Cortex of kidney (tissue), 1 donor: ENCODE measurements at places on chromosomes 11 and 22.

DNA sequence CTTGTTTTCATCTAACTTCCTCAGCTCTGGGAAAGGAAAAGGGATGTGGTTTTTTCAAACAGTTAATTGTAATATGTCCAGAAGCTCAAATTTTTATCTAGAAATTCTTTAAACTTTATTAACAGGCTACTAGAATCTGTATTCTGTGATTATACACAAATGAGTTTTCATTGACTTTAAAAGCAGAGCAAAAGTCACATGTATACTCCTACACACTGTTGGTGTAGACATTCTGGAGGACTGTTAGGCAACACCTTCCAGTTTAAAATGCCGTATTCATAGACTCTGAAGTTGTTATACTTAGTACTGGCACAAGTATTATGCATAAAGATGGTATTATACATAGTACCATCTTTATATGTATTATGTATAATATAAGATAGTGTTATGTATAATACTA is 64.9 kb downstream of the SPECC1L start:
- no peak for DNase-seq

GRCh38 chr11:101336858-101337257 is 207.2 kb upstream of the PGR start:
- no peak for DNase-seq

DNA sequence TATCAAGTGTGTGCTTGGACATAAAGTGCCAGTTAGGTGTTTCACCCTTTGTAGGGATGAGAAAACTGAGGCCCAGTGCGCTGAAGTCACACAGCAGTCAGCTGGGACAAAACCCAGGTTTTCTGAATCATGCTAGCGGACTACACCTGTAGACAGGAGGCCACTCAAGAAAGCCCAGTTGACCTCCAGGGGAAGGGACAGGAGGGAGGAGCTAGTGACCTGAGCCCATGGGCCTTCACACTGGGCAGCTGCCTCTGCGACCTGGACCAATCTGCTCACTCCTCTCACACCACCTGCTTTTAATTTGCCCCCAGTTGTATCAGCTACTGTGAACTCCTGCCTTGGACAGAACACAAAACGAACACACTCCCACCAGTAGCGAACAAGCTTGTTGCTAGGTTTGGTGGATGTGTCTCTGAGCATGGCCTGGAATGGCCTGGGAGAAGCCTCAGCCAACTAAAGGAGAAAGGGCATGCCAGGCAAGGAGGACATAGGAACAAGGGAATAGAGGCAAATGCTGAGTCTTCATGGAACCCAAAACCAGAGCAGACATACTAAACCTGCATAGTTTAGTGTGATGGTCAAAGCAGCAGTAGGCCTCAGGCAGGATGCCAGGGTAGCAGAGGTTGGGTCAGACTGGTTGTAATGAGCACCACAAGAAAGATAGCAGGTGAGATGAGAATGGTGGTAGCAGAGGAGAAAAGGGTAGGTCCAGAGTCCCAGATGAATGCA is 7.2 kb downstream of the LMO1 start:
- DNase-seq = no peak

- DNase-seq = no peak
Observed at GRCh38 chr22:49735411-49735900, 92.2 kb downstream of the BRD1 start.

GRCh38 chr11:2549876-2550605 is 105.2 kb downstream of the KCNQ1 start:
- no peak for DNase-seq

- no peak for DNase-seq
Observed at GRCh38 chr22:42418811-42419242, 13.4 kb downstream of the NFAM1 start.

DNA sequence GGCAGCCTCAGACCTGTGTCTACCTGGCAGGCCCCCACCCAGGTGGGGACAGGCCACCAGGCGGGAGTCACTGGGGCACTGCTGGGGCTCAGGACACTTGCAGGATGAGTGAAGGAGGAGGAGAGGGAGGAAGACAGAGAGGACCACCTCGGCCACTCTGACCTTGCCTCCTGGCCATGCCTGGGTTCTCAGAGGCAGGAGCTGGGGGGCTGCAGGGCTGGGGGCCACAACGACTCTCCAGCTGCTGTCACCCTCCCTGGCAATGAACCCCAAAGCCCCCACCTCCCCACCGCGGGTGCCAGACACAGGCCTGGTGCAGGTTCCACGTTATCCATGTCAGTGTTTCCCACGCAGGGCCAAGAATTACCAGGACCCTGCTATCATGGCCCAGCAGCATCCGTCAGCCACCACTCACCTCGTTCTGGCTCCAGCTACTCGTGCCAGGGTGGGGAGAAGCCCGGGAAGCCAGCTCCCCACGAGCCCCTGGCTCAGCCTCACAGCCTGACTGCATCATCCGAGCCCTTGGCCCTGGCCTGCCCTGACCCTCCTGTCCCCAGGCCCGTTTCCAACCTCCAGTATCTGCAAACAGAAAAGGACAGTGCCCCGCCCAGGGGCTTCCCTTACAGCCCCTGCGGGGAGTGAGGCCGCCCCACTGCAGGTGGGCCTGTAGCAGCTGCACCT is 62.4 kb downstream of the BRD1 start:
- DNase-seq = no peak

DNA sequence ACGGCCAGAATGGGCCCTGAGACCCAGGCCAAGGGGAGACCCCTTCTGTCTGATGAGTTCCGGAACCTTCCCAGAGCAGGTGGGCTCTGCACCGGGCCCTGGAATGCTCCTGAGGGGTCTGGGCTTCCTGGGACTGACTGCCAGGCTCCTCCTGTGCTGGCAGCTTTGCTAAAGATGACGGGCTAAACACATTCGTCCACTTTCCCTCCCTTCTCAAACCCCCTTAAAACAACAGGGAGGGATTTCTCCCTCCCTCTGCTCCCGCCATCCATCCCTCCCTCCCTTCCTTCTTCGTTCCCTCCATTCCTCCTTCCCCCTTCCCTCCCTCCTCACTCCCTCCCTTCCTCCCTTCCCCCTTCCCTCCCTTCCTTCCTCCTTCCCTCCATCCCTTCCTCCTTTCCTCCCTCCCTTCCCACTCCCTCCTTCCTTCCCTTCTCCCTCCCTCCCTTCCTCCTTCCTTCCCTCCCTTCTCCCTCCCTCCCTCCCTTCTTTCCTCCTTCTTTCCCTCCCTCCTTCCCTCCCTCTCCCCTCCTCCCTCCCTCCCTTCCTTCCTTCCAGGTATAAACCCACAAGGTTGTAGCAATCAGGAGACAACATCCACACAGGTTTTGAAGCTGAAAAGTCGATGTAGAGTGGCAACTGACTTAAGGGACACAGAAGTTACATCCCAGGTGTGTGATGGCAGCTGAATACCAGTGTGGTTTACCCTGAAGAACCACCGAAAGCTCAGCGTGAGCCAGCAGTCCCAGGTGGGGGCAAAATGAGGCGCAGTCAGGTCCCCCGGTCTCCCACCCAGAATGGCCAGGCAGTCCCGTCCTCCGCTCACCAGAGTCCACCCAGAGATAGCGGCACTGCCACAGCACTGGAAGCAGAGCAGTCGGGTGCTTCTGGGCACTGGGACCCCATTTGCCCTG is 18.8 kb upstream of the MGAT3 start:
- no peak for DNase-seq

GRCh38 chr11:132520199-132520598 is 1012.1 kb downstream of the OPCML start:
- no peak for DNase-seq

DNA sequence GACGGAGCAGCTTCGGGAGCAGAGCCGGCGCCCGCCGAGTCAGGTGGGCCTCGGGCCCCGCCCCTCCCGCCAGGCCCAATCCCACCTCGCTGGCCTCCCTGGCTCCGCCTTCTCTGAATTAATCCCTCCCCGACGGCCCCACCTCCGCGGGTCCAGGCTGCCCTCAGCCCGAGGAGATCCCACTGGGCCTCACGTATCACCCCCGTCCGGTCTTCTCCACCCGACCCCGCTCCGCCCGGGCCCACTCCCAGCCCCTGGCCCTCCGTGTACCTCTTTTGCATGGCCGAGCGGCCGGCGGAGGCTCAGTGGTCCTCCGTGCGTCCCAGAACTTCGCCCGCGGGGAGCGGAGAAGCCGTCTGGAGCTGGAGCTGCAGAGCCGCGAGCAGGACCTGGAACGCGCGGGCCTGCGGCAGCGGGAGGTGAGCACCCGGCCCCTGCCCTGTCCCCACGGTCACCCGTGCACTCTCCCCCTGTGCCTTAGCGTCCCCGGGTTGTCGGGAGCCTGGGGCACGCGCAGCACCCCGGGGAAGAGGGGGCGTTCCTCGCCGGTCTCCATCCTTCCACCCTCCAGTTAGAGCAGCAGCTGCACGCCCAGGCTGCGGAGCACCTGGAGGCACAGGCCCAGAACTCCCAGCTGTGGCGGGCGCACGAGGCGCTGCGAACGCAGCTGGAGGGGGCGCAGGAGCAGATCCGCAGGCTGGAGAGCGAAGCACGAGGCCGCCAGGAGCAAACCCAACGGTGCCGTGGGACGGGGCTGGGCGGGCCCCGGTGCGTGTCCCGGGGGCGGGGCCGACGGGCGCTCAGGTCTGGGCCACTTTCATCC is 2.2 kb upstream of the CD151 start:
- DNase-seq = no peak

DNA sequence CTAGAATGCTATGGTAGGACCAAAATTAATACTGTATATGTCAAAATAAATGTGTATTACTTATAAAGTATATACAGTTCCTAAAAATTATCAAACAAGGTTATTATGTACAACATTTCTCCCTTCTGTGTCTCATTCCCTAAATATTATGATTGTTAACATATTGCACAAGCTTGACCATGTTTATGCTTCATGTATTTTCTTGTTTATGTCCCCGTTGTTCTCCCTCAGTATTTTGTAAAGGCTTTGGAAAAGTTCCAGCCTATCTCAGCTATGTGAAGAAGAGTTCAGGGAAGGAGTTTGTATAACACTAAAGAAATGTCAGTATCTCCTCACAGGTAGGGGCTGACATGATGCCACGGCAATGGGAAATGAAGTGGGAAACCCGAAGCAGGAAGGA is 19.6 kb downstream of the ADM start:
- no peak for DNase-seq

DNA sequence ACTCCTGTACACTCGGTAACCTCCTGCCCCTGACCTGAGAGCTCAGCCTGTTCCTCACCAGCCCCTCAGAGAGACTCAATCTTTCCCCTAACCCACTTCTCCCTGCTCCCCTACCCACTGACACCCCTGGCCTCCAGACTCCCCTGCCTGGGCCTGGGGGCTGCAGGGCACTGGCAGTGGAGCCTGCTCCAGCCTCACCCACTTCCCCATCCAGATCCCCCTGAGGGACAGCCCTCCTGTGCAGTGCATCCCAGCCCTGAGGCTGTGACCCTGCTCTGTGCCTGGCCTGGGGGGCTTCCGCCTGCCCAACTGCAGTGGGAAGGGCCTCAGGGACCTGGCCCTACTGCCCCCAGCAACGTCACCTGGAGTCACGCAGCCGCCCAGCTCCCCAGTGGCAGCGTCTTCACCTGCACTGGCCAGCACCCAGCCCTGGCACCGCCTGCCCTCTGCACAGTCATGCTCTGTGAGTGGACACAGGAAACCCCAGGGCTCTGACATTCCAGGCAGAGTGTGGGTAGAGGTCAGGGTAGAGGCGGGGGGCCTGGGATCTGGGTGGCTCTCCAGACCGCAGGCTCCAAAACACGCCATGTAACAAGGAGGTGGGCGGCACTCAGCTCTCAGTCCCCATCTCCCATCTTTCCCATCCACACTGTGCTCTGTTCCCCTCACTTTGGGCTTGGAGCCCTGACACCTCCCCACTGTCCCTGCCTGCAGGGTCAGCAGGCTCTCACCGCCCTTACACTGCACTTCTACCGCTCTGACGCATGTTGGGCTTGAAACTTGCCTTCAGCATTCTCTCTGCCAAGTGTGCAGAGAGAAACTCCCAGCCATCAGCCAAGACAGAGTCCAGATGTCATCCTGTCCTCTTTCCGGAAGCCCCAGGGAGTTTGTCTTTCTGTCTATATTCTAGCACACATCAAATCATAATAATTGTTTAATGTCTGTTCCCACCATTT is 5.1 kb downstream of the VSIG10L2 start:
- DNase-seq = no peak

DNA sequence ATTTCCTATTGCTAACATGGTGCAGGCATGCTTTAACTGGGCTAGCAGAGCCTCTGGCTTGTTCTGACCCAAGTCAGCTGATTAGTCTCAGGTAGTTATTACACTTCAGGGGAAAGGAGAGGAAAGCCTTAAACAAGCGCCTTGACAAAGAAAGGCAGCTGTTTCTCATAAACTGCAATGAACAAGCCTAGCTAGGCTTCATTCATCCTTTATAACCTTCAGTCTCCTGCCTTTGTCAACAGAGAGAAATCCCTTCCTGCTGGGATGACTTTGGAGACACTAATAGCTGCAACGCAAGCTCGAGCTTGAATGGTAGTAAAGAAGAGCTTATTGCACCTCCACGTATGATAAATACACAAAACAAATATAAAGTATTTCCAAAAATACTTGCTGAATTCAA is 68.4 kb downstream of the CCDC34 start:
- DNase-seq = no peak

- no peak for DNase-seq
Observed at GRCh38 chr11:66268952-66269905, 790 bp downstream of the RAB1B start.

DNA sequence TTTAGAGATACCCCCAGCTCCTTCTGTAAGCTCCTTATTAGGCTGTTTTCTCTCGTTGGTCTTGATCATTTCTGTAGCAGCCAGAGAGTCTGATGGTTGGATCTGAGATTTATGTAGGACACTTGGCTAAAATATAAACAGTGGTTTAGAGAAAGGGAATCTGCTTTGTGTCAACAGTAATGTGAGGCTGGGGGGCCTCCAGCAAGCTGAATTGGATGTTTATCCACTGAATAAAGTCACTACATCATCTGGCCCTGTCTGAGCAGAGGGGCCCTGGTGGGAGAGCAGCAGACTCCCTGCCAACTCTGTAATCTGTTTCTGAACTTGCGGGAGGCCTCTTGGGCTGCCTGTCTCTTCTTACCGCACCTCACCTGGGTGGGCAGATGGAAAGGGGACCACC is 328.5 kb upstream of the PLET1 start:
- DNase-seq = no peak

DNA sequence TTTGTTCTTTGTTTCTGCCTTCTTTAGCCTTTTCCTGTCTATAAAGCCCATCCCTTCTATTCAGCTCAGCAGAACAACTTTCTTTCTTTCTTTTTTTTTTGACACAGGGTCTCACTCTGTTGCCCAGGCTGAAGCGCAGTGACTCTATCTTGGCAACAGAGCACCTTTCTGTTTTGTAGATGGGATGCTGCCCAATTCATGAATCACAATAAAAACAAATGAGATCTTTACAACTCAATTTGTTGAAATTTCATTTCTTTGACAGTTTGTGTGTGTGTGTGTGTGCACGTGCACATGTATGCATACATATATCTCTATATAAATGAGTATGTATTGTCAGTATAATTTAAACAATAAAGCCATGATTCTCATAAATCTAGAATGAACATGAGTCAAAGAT is 25.5 kb downstream of the TSPAN18 start:
- no peak for DNase-seq
